Bladder microvascular endothelial cell (primary cell): ENCODE measurements at places on chromosomes 5 and 9. TPM values are rescaled to one million over a fixed set of nuclear protein-coding genes. Genes with fewer than 3 reads are reported as not detected.

Gene CNTLN
- 6.6 and 11.1 TPM in 2 replicates for total RNA-seq

Gene AGTPBP1
- total RNA-seq, result 17.0 and 29.5 TPM in 2 replicates

Gene SLC6A18
- total RNA-seq, result not detected in 2 replicates

Gene MRPL50
- 10.2 and 14.5 TPM in 2 replicates for total RNA-seq

Gene NTNG2
- under 0.01 TPM in 1 of 2 replicates, not detected in the other for total RNA-seq

Gene SELENOP
- 33.8 and 63.1 TPM in 2 replicates for total RNA-seq

Gene KLF4
- total RNA-seq, result 0.65 and 1.6 TPM in 2 replicates

Gene KLHL3
- total RNA-seq, result 3.1 and 19.3 TPM in 2 replicates

Gene GRHPR
- 101 and 106 TPM in 2 replicates for total RNA-seq

Gene SREK1IP1
- total RNA-seq, result 8.7 and 18.4 TPM in 2 replicates

Gene RNF145
- total RNA-seq, result 59.3 and 63.5 TPM in 2 replicates

Gene PLPP7
- total RNA-seq, result 1.8 TPM in 2 replicates

Gene FIBCD1
- total RNA-seq, result not detected in 2 replicates

Gene ADAMTSL2
- total RNA-seq, result under 0.01 TPM in 2 replicates

Gene PIP5KL1
- total RNA-seq, result 0.44 and 0.97 TPM in 2 replicates

Gene SPOCK1
- 1.6 and 20.9 TPM in 2 replicates for total RNA-seq

Gene CARTPT
- not detected in 2 replicates for total RNA-seq

Gene ZNF608
- 7.3 and 13.0 TPM in 2 replicates for total RNA-seq

Gene XRCC4
- 5.2 and 6.3 TPM in 2 replicates for total RNA-seq

Gene TLE1
- 32.2 and 79.9 TPM in 2 replicates for total RNA-seq

Gene FOXD4L4
- 0.38 TPM in 1 of 2 replicates, not detected in the other for total RNA-seq

Gene FAM151B
- 1.9 and 4.2 TPM in 2 replicates for total RNA-seq

Gene HTR1A
- not detected in 2 replicates for total RNA-seq

Gene CNTNAP3
- 18.5 and 104 TPM in 2 replicates for total RNA-seq

Gene POLK
- 18.1 and 47.6 TPM in 2 replicates for total RNA-seq

Gene JMY
- total RNA-seq, result 5.5 and 16.1 TPM in 2 replicates

Gene KIAA0825
- 0.97 and 1.3 TPM in 2 replicates for total RNA-seq
